Activated CD4-positive, alpha-beta T cell treated with anti-CD3 and anti-CD28 coated beads, Interleukin-2, amount 50 U/mL, for 24 hours (primary cell): ENCODE measurements at places on chromosomes 1 and 21.

- no peak for DNase-seq
Observed at GRCh38 chr1:36771240-36771639, 263.1 kb downstream of the GRIK3 start.

DNA sequence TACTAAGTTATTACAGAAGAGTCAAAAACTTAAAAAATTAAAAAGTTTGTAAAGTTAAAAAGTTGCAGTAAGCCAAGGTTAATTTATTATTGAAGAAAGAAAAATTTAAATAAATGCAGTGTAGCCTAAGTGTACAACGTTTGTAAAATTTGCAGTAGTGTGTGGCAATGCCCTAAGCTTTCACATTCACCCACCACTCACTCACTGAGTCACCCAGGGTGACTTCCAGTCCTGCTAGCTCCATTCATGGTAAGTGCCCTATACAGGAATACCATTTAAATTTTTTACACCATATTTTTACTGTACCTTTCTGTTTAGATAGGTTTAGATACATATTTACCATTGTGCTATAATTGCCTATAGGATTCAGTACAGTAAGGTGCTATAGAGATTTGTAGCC, 88.6 kb downstream of the CTH start:
- no peak for DNase-seq

GRCh38 chr21:43207868-43208267, 39.1 kb downstream of the CRYAA start:
- DNase-seq, result no peak

- no peak for DNase-seq
Observed at GRCh38 chr1:24417681-24418080, 2.1 kb downstream of the NIPAL3 start.

GRCh38 chr1:1281533-1282321, 1.5 kb downstream of the SCNN1D start:
- DNase-seq, result no peak

DNA sequence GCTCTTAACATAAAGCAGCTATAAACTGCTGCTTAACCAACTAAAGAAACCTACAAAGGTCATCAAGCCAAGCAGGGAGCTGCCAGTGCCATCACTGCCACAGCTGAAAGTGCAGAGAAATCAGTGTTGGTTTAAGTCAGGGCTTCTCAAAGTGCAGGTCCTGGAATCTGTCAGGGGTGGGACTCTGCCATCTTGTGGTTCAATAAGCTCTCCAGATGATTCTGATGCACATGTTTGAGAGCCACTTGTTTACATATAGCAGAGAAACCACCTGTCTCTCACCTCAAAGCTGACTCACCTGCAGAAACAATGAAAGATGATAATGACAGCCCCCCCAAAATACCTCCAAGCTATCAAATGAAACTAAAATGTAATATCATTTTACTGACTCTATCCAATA, 49.3 kb downstream of the SH3GLB1 start:
- DNase-seq, result no peak

- no peak for DNase-seq
Observed at GRCh38 chr1:175385316-175385715, 192.7 kb upstream of the KIAA0040 start.

DNA sequence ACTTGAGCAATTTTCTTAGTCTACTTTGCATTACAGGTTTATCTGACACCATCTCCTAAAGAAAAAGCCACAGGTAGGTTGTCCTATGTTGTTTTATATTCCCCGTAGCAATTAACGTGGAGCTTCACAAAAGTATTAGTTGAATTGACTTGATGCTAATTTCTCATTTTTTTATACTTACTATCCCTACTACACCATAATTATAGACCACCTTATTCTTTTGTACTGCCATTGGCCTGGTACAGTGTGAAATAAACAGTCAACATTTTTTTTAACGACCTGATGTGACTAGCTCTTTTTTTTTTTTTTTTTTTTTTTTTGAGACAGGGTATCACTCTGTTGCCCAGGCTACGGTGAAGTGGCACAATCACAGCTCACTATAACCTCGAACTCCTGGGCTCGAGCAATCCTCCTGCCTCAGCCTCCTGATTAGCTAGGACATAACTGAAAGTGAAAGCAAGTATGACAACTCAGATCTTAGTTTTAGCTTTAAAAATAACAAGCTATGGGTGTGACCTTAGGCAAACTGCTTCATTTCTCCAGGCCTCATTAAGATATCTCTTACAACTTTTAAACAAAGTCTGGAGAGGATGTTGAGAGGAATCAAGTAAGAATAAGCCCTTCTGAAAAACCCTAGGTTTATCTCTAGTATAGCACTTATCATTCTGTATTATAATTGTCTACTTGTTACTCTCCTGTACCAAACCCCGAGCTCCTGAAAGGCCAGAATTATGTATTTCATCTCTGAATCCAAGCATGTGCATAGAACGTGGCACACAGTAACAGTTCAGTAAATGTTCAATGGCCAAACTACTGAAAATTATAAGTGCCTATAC, 49.5 kb downstream of the LUZP1 start:
- no peak for DNase-seq
